ENCODE measurements at places on chromosomes 12 and 14. TPM values are rescaled to one million over a fixed set of nuclear protein-coding genes. Genes with fewer than 3 reads are reported as not detected.

- no peak for DNase-seq
Measured at GRCh38 chr12:75020068-75020557, 189.5 kb downstream of the KCNC2 start.

GRCh38 chr12:45502481-45503128 lies 226.9 kb upstream of the ARID2 start:
- no peak for DNase-seq

SPRYD4 gene
- total RNA-seq = 3.1 TPM

DNA sequence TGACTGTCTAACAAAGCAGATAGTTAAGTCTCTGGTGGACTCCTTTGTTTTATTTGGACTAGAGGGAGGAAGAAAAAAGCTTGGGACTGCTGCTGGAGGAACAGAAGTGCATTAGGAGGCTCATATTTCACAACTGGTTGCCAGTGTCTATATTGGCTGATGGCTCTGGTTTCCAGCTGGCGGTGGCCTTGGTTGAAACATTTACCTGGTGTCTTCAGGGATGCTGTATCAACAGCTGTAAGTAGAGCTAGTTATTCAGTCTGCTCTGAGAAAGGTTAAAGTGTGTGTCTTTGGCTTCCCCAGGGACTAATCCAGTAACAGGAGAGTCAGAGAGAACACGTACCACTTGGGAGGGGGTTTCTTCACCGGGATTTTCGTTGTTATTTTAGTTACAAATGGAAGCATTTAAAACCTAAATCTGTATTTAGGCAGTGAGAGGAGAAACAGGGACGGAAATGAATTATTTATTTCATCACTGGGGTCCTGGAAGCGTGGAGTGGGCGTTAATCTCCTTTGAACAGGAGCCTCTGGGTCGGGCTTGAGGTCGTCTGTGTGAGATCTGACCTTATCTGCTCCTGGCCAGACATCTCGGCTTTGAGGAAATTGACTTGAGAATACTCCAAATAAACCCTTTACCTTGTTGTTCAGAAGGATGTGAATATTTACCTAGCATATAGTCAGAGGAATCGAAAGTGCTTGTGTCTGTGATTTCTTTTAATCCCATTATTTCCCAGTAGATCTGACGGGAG lies 149.9 kb downstream of the NRXN3 start:
- no peak for DNase-seq

CLEC14A gene
- total RNA-seq = not detected

GRCh38 chr14:103165323-103165722 lies 42.1 kb downstream of the TNFAIP2 start:
- DNase-seq = no peak

- no peak for DNase-seq
Measured at GRCh38 chr12:66884091-66884490, 205.2 kb upstream of the GRIP1 start.

DNA sequence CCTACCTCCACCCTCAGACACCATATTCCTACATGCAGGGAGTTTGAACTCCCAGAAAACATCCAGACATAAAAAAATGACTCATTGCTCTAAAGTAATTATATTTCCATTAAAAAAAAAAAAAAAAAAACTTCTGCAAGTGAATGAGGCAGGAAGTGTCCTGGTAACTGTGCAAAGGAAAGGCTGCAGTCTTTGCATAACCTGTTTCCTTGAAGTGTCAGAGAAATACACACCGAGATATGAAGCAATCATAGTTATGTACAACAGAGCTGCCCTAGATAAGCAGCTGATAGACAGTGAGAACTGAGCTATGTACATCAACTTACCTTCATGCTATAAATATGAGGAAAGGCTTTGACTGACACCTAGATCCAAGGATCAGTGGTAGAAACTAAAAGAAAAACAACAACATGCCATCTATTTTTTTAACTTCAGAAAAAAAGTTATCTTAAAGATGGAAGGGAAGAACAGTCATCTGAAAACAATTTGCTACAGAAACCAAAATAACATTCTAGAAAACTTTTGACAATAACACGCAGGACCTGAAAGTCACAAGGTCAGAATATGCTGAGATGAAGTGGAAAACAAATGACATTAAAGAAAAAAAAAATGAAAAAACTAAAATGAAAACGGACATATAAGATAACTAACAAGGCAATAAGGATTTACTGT lies 263.2 kb downstream of the SEC23A start:
- no peak for DNase-seq

- peak; percentile 91 for DNase-seq
Measured at GRCh38 chr14:22598099-22598895, at the start of gene ABHD4. ABHD4 (plus strand) TSS chr14:22598300; CDS start chr14:22598307, 7 bp downstream.

Data from osteocyte (in vitro differentiated cells).